Stimulated activated CD4-positive, alpha-beta T cell treated with anti-CD3 and anti-CD28 coated beads, Interleukin-4, amount 100 ng/mL, for 4 hours (primary cell): ENCODE measurements at places on chromosomes 11 and 22.
A peak's percentile ranks its signal among the peaks of the same experiment; 100 is the strongest.

DNA sequence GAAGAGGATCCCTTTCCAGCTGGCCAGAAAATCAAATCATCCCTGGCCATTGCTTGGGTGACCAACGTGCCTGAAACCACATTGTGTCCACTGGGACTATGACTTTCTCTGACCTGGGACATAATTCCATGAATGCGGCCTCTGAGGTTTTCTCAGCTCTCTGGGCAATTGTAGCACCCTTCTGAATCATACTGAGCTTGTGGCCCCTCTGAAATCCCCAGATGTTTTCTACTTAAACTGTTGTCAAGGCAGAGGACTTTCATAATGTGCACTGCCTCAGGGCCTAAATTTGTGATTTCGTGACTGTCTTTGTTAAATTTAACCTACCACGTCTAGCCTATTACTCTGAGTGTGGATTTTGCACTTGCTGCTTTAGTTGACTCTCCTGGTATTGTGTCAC is 321.1 kb upstream of the PLET1 start:
- no peak for DNase-seq

DNA sequence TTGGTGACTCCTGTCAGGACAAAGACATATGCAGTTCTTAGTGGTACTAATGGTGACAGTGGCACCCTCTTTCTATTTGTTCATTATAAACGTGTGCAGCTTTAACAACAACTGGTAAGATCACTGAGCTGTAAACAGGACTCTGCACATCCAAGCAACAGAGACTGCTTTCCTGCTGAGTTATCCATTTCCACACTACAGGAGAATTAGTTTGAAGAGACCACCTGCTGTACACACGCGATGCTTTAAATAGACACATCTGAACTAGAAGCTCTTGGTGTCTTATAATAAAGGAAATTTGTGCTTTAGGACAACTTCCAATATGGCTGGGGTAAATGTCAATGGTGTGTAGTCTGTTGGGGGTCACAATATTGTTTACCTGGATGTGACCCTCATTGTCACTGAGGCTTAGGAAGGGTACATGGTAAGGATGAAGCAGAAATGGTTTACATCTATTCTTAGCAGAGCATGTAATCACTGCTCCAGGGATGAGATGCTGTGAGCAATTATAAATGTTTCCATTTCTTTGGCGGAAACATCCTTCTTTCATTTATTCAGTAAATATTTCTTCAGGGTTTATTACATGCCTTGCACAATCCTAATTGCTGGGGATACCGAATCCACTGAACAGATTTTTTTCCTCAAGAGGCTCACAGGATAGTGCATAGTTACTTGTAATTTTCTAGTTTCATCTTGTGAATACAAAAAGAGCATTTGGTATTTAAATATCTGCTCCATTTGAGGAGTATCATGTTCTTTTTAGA is 354.0 kb upstream of the CCDC90B start:
- DNase-seq, result no peak

- no peak for DNase-seq
Measured at GRCh38 chr11:96278039-96278897, 64.7 kb downstream of the MAML2 start.

GRCh38 chr11:78715639-78716311 is 141.1 kb upstream of the NARS2 start:
- peak; percentile 19 for DNase-seq

DNA sequence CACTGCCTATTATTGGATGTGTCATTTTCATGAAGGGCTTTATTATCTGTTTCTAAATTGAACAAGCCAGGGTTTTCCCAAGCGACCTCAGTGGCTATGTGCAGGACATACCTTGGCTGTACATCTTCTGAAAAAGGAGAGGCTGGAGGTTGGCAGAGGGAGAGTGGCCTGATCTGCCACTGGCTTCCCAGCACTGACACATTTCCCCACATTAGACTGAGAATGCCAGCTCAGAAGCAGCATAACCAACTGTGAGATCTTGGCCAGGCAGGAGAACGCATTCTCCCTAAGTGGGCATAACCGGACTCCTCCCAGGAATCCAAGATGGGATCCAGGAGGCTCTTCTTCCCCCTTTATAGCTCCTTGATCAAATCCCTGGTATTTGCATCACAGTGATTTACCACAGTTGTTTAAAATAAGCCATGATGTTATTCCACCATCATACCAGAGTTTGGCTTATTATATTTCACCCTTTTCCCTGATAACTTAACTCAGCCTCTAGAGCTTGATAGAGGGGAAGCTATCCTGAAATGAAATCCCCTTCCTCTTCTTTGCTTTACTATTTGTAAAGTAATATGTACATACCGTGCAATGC is 33.8 kb downstream of the AMOTL1 start:
- no peak for DNase-seq

DNA sequence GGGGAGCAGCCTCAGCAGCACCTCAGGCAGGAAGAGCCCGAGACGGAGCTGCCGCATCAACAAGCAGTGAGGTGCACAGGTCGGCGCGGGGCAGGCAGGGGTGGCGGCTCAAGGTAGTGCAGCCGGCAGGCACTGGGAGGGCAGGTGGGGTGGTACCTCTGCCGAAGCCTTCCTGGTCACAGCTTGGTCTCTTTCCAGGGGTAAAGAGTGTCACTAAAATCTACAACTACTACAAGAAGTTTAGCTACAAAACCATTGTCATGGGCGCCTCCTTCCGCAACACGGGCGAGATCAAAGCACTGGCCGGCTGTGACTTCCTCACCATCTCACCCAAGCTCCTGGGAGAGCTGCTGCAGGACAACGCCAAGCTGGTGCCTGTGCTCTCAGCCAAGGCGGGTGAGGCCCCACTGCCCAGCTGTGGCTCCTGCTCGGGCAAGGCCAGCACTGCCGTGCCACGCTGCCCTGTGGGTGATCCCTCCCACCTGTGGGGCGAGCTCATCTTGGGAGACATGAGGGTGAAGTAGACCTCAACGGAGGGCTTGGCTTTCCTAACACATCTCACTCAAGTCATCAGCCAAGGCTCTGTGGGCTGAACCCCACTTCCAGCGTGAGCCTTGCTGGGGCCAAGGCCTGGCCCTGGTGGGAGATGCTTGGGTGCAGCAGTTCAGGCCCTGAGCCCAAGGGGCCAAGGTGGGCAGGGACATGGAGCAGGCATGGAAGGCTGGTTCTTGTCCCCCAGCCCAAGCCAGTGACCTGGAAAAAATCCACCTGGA is 13.6 kb downstream of the GATD1 start:
- DNase-seq, result no peak

DNA sequence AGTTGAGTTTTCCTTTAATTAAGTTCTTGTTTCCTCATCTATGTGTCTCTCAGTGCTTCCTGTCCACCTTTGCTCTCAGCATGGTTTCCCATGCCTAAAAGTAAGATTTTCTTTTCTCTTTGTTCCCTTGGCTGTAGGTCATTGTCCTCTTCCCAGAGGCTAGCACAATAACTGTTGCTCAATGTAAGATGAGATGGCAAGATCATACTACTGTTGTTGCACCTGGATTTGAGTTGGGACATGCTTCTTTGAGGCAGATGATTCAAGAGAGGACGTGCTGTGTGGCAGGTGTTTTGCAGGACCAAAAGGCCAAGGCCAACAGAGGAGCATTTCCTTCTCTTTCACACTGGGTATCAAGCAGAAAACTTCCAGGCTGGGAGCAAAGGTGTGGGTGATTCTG is 11.3 kb upstream of the NELL1 start:
- DNase-seq, result no peak

DNA sequence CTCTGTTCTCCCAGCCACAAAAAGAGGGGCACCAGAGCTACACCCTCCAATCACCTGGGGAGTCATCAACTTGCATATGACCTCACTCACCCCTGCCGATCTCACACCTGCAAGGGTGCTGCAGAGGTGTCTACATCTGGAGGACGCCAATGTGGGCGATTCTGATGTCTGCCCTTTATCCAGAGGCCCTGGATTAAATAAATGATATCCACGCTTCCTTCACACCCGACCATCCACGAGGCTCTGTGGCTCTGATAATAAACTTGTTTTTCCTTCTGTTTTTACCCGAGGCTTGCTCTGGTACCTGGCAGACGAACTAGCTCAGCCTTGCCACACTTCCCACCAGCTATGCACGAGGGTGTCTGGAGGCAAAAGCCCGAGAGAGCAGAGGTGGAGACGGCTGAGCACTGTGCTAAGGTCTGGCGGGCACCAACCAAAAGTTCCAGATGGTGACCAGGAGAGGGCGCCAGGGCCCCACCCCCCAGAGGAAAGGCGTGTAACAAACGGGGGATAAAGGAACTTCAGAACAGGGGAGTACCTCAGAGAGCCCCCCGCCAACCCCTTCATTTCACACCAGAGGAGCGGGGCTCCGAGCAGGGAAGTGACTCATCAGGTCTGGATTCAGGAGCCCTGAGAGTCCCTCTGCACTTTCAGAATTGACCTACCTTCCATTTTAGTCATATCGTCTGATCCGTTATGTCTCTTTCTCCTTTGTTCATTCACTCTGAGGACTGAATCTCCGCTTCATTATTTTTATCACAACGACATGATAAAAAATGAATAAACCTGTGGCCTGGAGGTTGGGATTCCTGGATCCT is 13.5 kb downstream of the SCN3B start:
- DNase-seq, result peak; percentile 34

- no peak for DNase-seq
Measured at GRCh38 chr11:8908099-8908498, 2.9 kb upstream of the AKIP1 start.

DNA sequence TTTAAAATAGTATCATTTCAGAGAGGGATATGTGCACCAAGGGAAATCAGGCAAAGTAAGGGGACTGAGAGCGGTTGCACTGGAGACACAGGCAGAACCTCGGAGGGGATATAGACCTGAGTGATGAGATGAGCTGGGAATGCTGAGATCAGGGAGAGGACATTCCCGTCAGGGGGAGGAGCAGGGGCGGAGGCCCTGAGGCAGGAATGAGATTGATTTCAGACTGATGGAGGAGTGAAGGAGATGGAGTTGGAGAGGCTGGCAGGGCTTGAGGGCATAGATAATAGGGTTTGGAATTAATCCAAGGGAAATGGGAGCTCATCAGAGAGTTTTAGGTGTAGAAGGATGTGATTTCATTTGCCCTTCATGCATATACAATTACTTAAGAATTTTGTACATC is 13.2 kb downstream of the CD6 start:
- DNase-seq, result no peak

GRCh38 chr11:9563196-9563730 is 10.2 kb upstream of the WEE1 start:
- no peak for DNase-seq

DNA sequence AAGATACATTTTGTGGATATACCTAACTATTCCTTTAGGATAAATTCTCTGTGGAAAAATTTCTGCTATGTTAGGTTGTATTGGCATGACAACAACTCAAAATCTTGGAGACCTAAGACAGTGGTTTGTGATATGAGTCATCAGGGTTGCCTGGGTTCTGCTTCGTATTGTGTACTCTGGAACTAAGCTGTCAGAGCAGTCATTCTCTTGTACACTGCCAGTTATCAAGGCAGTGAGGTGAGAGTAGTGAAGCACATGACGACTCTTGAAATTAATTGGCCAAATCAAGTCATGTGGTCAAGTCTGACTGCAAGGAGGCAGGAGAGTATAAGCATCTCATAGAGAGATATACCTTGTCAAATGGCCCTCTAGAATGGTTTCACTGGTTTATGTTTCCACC is 104.4 kb downstream of the FANCF start:
- DNase-seq, result no peak

GRCh38 chr22:38203090-38203810 is 1.5 kb downstream of the MAFF start:
- DNase-seq, result no peak

DNA sequence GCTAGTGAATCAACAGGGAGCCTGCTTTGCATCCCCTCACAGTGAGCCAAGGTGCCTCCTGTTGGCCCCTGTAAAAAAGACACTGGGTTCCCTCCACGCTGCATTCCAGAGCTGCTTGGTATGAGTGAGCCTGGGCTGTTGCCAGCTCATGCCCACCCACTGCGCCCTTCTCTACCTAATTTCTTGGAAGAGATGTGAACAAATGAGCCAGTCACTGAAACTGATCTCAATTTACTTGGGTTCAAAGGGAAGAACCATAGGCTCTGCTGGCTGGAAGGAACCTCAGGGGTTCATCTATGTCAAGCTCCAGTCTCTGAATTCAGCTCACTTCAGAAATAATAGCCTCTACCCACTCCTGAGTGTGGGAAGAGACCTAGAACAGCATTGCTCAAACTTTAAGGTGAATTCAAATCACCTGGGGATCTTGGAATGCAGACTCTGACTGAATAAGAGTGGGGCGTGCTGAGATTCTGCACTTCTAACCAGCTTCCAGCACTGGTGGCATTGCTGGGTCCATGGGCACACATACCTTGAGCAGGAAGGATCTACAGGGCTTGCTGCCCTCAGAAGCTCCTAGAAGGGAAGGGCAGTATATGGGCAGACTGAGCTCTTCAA is 5.4 kb upstream of the TMPRSS4 start:
- no peak for DNase-seq

GRCh38 chr11:16047073-16047472 is 309.3 kb downstream of the SOX6 start:
- no peak for DNase-seq

GRCh38 chr22:42515896-42516295 is 3.7 kb downstream of the RRP7A start:
- DNase-seq, result no peak

GRCh38 chr11:36352922-36353321 is 56.8 kb downstream of the PRR5L start:
- no peak for DNase-seq

- no peak for DNase-seq
Measured at GRCh38 chr11:2587132-2587930, 112.5 kb downstream of the KCNQ1OT1 start.

DNA sequence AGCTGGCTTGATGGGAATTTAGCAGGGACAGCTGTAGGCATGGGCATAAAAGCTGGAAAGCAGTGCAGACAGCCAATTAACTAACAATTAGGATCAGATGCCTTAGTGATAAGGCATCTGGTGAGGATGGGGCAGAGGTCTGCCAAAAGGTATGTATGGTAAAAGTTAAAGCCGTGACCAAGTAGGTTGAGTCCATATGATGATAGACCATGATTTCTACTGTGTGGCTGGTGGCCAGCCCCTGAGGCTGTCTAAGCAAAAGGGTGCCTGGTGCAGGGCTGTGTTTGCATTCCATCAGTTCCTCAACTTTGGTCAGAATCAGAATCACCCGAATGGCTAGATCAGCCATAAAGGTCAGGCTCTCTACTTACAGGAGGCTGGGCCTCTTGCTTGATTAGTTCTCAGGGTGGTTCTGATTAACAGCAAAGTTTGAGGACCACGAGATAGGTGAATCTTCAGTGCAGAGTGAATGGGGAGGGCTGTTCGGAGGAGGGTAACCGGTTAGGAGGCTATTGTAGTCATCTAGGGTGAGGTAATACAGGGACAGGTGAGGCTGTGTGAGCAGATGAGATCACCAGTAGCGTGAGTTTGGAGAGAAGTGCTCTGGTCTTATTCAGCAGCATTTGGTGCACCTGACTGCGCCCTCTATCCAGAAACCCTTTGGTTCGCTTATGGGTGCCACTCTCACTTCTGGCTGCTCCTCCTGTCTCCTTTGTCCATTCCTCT is 27.2 kb downstream of the PPFIBP2 start:
- DNase-seq, result no peak

GRCh38 chr11:80899381-80899780 is 1458.6 kb upstream of the TENM4 start:
- DNase-seq, result no peak
